ENCODE measurements at places on chromosomes 5 and 9.

- no peak for DNase-seq
These were observed 40.4 kb downstream of the COL5A1 start for GRCh38 chr9:134682026-134682425.

DNA sequence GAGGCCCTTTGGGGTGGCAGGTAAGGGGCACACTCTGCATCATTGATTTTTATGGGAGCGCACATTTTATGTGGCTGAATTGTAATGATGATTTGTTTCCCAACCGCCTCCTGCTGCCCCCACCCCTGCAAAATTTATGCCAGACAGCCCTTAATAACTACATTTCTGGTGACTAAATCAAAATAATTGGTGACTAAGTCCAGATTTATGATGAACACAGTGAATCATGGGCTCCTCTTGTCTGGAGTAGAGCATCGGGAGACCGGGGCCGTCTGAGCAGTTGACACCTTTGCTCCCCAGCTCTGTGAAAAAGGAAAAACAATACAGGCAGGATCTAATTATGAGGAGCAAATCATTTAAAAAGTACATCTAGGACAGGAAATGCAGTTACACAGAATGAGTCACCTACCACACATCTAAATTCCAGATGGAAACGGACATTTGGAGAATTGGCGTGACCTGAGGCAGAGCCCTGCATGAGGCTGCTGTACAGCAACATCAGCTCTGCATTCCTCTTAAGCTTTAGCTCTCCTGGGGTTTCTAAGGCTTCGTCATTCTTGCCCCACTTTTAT, 58.9 kb downstream of the DOCK2 start:
- DNase-seq = no peak

DNA sequence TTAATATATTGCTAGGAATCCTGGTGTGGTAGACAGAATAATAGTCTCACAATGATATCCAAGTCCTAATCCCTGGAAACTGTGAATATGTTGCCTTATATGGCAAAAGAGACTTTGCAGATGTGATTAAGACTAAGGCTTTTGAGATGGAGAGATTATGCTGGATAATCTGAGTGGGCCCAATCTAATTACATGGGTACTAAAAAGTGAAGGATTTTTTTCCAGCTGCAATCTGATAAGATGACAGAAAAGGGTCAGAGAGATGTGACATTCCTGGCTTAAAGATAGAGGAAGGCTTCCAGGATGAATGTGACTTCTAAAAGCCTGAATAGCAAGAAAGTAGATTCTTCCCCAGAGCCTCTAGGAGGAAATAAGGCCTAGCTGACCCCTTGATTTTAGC, 80.7 kb upstream of the MPDZ start:
- DNase-seq = no peak

- DNase-seq = no peak
These were observed 260.5 kb downstream of the ARRDC3 start for GRCh38 chr5:91122651-91123050.

DNA sequence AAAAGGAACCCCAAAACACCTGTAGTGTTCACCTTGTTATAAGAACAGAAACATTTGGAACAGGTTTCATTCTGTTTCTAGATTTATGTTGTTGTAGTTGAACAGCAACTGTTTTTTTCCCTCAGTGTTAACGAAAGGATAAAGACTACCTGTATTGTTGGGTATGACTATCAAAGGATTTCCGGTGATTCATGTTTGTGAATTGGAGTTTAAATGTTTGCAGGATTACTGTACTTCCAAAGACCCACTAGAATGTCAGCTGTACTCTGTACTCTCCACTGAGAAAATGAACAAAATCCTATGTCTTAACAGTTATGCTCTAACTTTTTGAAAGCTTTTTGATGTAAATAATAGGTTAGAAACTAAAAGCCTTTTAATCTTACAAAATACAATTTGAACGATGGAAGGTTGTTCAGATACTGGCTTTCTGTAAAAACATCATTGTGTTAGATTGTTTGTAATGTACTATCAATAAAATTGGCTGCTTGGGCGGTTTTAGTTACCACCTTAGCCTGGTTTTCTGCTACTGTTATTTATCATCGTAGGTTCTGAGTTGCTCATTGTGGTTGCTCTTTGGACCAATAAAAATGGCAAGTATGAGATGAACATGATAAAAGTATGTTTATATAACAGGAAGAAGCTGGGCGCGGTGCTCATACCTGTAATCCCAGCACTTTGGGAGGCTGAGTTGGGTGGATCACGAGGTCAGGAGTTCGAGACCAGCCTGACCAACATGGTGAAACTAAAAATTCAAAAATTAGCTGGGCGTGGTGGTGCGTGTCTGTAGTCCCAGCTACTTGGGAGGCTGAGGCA, 44.1 kb downstream of the DCP2 start:
- no peak for DNase-seq

DNA sequence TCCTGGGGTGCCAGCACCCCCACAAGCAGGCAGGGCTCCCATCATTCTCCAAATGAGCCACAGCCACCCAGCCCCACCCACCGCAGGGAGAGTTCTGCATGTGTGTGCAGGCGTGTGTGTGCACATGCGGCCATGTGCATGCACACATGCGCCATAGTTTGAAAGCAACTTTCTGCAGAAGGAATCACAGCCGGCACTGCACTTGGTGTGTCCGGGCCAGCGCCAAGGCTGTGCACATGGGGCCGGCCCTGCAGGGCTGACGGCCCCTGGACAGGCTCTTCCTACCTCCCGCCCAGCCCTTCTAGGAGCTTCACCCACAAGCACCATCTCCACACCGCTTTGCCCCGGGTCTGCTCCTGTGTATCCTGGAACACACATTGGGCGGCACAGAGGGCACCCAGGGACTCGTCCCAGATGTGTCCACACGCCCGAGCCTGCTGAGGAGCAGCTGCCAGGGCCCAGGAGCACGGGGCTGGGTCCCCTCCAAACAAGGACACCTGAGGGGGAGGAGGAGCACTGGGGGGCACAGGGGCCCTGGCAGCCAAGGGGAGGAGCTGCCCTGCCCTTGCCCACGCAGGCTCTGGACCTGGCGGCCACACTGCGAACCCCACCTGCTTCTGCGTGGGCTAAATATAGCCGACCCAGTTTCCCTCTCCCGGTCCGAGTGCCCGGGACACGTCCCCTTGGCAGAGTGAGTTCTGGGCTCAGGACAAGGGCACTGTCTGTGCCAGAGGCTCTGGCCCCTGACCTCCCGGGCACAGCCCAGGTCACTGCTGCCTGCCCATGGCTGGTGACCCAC, 19.1 kb downstream of the TPPP start:
- DNase-seq = no peak

Data from stimulated activated CD8-positive, alpha-beta memory T cell treated with anti-CD3 and anti-CD28 coated beads, Interleukin-7, amount 100 ng/mL, for 24 hours (primary cell).